Right lung (tissue), 10 donors: ENCODE measurements at places on chromosomes 1 and 21. TPM values are rescaled to one million over a fixed set of nuclear protein-coding genes. Genes with fewer than 3 reads are reported as not detected.

LRRC53 gene
- not detected for polyA plus RNA-seq

CLCC1 gene
- 45.1 TPM for polyA plus RNA-seq

PROK1 gene
- polyA plus RNA-seq = 0.10 TPM

PLA2G2C gene
- 0.13 TPM for polyA plus RNA-seq

PI4KB gene
- polyA plus RNA-seq = 64.8 TPM

EPHA2 gene
- polyA plus RNA-seq = 34.4 TPM

NT5C1A gene
- 0.37 TPM for polyA plus RNA-seq

TSPEAR gene
- polyA plus RNA-seq = 2.0 TPM

EPS15 gene
- 59.0 TPM for polyA plus RNA-seq

SLC35F3 gene
- polyA plus RNA-seq = 1.8 TPM

CLIC6 gene
- 51.1 TPM for polyA plus RNA-seq

TCHH gene
- 0.06 TPM for polyA plus RNA-seq

NID1 gene
- 204 TPM for polyA plus RNA-seq

CFAP141 gene
- 3.8 TPM for polyA plus RNA-seq

NEK2 gene
- polyA plus RNA-seq = 24.7 TPM

PDXK gene
- 37.0 TPM for polyA plus RNA-seq

VSIG8 gene
- polyA plus RNA-seq = 0.08 TPM

SRGAP2 gene
- polyA plus RNA-seq = 74.1 TPM

IFI44L gene
- 5.5 TPM for polyA plus RNA-seq

SHE gene
- polyA plus RNA-seq = 18.3 TPM

ZNF644 gene
- polyA plus RNA-seq = 76.0 TPM

CDCA8 gene
- 13.5 TPM for polyA plus RNA-seq

CACHD1 gene
- 34.4 TPM for polyA plus RNA-seq

ESRRG gene
- 1.6 TPM for polyA plus RNA-seq

DIRAS3 gene
- polyA plus RNA-seq = 2.7 TPM

OR10J4 gene
- not detected for polyA plus RNA-seq

CLEC20A gene
- polyA plus RNA-seq = 0.31 TPM

FMO5 gene
- polyA plus RNA-seq = 5.2 TPM

SEMA6C gene
- polyA plus RNA-seq = 22.0 TPM

CAPN8 gene
- polyA plus RNA-seq = 0.48 TPM

NPHS2 gene
- polyA plus RNA-seq = not detected

LHX8 gene
- not detected for polyA plus RNA-seq

CD5L gene
- polyA plus RNA-seq = 0.56 TPM

KRTAP13-2 gene
- not detected for polyA plus RNA-seq

GSTM1 gene
- 172 TPM for polyA plus RNA-seq

DMBX1 gene
- not detected for polyA plus RNA-seq

TRIM67 gene
- 0.34 TPM for polyA plus RNA-seq

AXDND1 gene
- 0.51 TPM for polyA plus RNA-seq

MRPL9 gene
- 104 TPM for polyA plus RNA-seq

PGLYRP3 gene
- not detected for polyA plus RNA-seq

SLC5A9 gene
- polyA plus RNA-seq = 3.5 TPM

HSF2BP gene
- polyA plus RNA-seq = 1.1 TPM

OLFML3 gene
- 269 TPM for polyA plus RNA-seq

KCNJ6 gene
- 0.21 TPM for polyA plus RNA-seq

SMCP gene
- polyA plus RNA-seq = not detected

LRRC39 gene
- 3.9 TPM for polyA plus RNA-seq

S100A14 gene
- 174 TPM for polyA plus RNA-seq

LEMD1 gene
- polyA plus RNA-seq = 2.4 TPM

PGLYRP4 gene
- polyA plus RNA-seq = not detected

SLAMF1 gene
- polyA plus RNA-seq = not detected
